ENCODE measurements at places on chromosomes 2 and 18. TPM values are rescaled to one million over a fixed set of nuclear protein-coding genes. Genes with fewer than 3 reads are reported as not detected.

The DSC1 gene
- total RNA-seq, result not detected

The RBM43 gene
- 6.9 TPM for total RNA-seq

The FAM237A gene
- not detected for total RNA-seq

The TRIM43 gene
- not detected for total RNA-seq

The EFEMP1 gene
- total RNA-seq, result 253 TPM

The MTHFD2 gene
- total RNA-seq, result 57.7 TPM

The IL1RN gene
- total RNA-seq, result not detected

The SMYD1 gene
- total RNA-seq, result not detected

The PLEK gene
- 7.8 TPM for total RNA-seq

The ALPG gene
- not detected for total RNA-seq

The CCBE1 gene
- total RNA-seq, result 1.5 TPM

The SLC30A3 gene
- not detected for total RNA-seq

The ZFAND2B gene
- total RNA-seq, result 48.8 TPM

The SIX3 gene
- total RNA-seq, result 0.90 TPM

The BARD1 gene
- 11.1 TPM for total RNA-seq

The RUFY4 gene
- total RNA-seq, result not detected

The LYG1 gene
- total RNA-seq, result 1.3 TPM

The DNER gene
- 6.7 TPM for total RNA-seq

The ITGB6 gene
- not detected for total RNA-seq

The CYBRD1 gene
- 441 TPM for total RNA-seq

The GPR17 gene
- total RNA-seq, result 1.2 TPM

The SKOR2 gene
- total RNA-seq, result not detected

The EHBP1 gene
- 367 TPM for total RNA-seq

The GRHL1 gene
- total RNA-seq, result 4.2 TPM

The HRH4 gene
- total RNA-seq, result not detected

The UGP2 gene
- total RNA-seq, result 109 TPM

The RAD51AP2 gene
- total RNA-seq, result not detected

The C2orf80 gene
- total RNA-seq, result not detected

The FRZB gene
- 7.4 TPM for total RNA-seq

The WNT10A gene
- total RNA-seq, result 0.39 TPM

The AQP12A gene
- not detected for total RNA-seq

The RTP5 gene
- total RNA-seq, result not detected

The ACVR1C gene
- total RNA-seq, result 6.0 TPM

The KCNG2 gene
- total RNA-seq, result not detected

The SIGLEC15 gene
- not detected for total RNA-seq

The VSNL1 gene
- not detected for total RNA-seq

The SLC5A7 gene
- not detected for total RNA-seq

The DOK6 gene
- 6.8 TPM for total RNA-seq

The OR6B2 gene
- total RNA-seq, result 2.8 TPM

The CPS1 gene
- total RNA-seq, result 7.2 TPM

The FEV gene
- total RNA-seq, result not detected

The UGT1A3 gene
- not detected for total RNA-seq

The GPC1 gene
- 146 TPM for total RNA-seq

The PLCD4 gene
- 20.1 TPM for total RNA-seq

The FSHR gene
- total RNA-seq, result not detected

The ADAM23 gene
- total RNA-seq, result 12.5 TPM

The IL36G gene
- total RNA-seq, result not detected

The UGT1A5 gene
- not detected for total RNA-seq

The CHRND gene
- total RNA-seq, result not detected

The CHST10 gene
- 9.4 TPM for total RNA-seq

The GPBAR1 gene
- 5.9 TPM for total RNA-seq

The IL1RL1 gene
- total RNA-seq, result 6.1 TPM

The DYNAP gene
- total RNA-seq, result not detected

The STARD6 gene
- total RNA-seq, result not detected

The ASTL gene
- total RNA-seq, result not detected

Measured in tibial nerve (tissue), 4 donors.